Stimulated activated CD8-positive, alpha-beta memory T cell treated with anti-CD3 and anti-CD28 coated beads, Interleukin-7, amount 100 ng/mL, for 1 hour (primary cell): ENCODE measurements at places on chromosomes 3 and 15.

GRCh38 chr3:180571831-180572598, 29.9 kb upstream of the TTC14 start:
- DNase-seq = no peak

- DNase-seq = no peak
These were observed 19.1 kb downstream of the TF start for GRCh38 chr3:133765256-133765655.

GRCh38 chr3:61157414-61157813, 93.8 kb downstream of the FHIT start:
- no peak for DNase-seq

DNA sequence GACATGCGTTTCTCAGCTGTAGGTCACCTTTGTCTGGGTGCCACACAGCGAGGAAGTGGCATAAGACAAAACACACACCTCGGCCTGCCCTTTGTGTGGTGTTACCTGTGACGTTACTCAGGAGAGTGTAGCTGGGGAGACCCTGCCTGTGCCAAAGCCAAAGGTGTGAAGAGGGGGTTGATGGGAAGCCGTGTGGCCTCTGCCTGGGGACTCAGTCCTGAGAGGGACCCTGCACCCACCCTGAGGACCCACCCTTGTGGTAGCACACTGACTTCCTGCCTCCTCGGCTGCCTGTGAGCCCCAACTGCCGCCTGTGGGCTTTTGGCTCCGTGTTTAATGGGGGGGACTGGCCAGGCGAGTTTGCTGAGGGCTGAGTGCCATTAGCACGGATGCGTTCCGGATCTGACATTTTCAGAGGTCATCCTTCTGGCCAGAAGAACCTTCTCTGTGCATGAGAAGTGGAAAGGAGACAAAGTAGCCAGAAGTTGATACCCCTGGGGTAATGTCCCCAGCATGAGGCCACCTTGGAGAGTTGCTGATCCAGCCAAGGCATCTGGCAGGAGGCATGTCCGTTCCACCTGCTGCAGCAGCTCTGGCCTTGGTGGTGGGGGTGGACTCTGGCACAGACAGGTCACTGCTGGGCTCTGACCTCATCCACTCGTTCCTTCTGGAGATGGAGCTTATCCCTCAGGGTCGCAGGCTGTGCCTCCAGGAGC, 51.8 kb upstream of the FURIN start:
- DNase-seq = no peak

DNA sequence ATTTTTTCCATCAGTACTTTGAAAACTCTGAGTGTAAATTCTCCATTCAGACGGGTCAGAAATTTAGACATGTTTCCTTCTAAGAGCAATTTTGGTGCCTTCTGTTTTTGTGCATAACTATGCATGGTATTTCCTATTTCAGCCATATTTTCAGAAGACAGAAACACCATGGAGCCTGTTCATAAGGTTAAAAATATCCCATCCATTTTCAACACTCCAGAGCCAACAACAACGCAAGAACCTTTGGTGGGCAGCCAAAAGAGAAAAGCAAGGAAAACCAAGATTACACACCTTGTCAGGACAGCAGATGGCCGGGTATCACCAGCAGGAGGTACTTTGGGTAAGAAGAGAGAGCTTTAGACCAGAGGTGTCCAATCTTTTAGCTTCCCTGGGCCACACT, 275.6 kb downstream of the BBX start:
- no peak for DNase-seq

DNA sequence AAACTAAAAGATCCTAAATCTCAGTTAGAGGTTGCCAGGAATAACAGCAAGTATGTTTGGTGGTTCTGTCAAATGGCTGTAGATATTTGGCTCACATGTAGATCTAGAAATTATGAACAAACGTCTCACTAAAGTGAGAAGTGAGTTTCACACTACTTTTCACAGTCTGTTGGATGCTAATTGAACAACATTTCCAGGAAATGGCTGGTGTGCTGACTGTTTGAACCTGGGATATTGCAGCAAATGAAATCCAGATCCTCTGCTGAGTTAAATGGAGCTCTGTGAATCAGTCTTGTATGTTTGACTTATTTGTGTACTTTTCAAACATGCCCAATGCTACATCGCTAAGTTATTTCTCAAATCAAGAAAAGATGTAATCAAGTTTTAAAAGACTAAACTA, 21.3 kb upstream of the RSL24D1 start:
- no peak for DNase-seq

GRCh38 chr15:37115538-37115937, 15.2 kb upstream of the MEIS2 start:
- DNase-seq = no peak

DNA sequence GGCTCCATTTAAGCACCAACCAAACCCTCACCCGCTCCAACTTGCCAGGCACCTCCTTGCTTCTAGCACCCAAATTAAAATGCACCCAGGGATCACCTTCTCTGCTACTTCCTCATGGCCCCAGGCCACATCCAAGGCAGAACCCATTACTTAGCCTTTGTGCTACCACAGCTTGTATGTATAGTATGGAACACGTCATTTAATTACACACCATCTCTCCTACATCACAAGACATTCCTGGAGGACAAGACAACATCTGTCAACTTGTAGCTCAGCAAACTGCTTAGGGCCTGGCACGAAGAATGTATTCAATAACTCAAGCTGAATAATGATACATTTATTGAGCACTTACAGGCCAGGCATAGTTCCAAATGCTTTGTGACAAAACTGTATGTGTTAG, 23.3 kb downstream of the ZDHHC3 start:
- no peak for DNase-seq

DNA sequence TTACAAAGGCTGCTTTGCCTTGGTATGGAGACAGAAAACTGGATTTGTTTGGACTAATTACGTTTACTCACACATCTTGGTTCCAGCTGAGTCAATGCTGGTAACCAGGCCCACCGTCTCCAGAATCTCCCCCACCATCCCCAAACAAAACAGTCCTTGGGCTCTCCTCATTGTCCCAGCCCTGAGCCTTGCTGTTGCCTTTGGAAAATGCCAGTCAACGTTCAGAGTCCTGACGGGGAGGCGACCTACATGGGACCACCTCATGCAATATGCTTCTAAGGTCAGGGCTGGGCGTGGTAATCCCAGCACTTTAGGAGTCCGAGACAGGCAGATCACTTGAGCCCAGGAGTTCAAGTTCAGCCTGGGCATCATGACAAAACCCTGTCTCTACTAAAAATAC, 85.2 kb upstream of the IQSEC1 start:
- DNase-seq = no peak

DNA sequence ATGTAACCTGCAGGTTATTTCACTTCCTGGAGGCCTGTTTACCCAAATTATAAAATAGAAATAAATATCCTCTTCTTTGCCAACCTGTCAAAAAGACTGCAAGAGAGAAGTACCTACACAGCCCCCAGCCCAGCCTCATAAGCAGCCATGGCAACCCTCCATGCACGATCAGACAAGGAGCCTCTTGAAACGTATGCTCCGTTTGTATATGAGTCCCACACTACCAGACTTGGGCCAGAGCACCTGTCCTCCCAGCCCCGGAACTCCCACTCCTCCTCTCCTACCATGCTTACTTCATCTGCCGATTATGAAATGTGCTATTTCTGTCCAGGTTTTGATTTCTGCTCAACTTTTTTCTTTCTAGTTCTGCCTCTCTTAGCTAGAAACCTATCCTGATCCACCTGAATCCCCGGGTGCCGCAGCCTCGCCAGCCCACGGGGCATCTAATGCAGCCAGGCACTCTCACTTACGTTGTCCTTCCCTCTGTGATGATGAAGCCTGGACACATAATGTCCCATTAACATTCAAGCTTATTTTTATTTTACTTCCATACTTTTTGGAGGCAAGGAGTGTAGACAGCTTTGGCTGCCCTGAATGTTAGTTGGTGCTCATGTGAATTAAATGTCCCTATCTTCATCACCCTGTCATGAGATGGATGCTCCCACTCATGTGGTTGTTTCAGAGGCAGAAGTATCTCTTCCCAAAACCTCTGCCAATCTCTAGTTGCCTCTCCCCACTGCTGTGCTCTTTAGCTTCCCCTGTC, 73.8 kb downstream of the MB21D2 start:
- DNase-seq = no peak

DNA sequence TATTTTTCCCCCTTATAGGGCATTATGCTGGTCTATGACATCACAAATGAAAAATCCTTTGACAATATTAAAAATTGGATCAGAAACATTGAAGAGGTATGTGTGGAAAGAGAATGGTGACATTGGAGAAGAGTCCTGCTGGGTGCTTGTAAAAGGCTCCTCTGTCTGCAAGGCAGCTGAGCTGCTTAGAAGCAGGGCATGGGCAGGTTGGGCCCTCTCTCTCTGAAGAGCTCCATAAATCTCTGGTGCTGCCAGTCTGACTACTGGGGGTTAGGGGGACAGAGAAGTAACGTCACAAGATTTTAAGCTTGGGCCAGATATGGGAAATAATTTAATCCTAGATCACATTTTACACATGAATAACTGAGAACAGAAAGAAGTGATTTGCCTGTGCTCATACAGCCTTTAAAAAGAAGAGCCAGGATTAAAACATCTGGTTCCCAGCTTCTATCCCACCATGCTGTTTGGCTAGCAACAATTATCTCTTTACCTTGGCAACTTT, 21.9 kb upstream of the APH1B start:
- no peak for DNase-seq

- no peak for DNase-seq
These were observed 1.3 kb downstream of the RAD51 start for GRCh38 chr15:40696228-40696627.

DNA sequence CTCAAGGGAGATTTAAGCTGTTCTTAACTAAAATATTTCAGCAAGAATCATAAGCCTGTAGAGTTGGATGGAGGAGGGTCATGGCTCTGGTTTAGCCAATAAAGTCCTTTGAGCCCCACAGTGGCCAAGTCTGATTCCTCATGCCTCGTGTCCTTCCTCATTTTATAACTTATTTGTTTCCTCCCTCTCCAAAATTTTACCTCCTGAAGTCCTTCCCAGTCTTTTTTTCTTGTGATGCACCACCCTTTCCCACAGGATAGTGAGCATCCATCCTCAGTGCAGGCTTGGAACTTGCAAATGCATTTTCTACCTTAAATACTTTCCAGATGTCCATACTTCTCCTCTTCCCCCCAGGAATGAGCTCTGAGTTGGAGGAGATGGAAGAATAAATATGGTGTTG, 162.7 kb upstream of the AGTR1 start:
- no peak for DNase-seq

DNA sequence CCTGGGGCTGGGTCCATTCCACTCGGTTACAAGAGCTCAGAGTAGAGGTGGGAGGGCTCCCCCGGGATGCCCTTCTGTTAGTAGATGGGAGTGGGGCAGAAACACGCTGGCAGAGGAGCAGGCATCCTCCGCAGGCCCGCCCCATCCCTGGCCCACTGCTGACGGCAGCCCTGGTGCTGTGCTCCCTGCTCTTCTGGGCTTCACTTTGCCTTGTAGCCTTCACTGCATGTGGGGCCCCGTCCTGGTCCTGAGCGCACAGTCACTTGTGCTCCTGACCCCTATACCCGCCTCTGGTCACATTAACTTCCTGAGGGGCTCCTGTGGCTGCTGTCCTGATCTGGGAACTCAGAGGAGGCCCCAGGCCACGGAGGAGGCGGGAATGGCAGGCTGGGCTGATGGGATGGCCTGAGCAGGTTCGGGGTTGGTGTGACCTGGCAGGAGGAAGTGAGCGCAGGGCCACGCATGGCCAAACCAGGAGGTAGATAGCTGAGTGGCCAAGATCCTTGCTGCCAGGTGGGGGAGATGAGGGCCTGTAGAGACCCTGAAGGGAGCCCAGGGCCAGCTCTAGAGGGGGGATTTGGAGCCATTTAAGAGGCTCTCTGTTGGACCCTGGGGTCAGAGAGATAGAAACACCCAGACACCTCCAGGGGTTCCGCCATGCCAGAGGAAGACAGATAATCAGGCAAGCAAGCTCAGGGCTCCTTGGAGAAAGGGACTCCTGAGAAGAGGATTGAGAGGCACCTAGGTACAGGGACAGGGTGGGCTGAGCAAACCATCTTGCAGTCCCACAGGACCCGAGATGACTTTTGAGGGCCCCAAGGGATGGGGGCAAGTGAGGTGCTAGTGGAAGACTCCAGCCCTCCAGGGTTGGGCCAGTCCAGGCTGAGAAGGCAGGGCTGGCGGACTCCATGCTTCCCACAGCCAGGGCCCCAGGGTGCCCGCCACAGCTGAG, 92.2 kb upstream of the PRR23E start:
- DNase-seq = no peak

DNA sequence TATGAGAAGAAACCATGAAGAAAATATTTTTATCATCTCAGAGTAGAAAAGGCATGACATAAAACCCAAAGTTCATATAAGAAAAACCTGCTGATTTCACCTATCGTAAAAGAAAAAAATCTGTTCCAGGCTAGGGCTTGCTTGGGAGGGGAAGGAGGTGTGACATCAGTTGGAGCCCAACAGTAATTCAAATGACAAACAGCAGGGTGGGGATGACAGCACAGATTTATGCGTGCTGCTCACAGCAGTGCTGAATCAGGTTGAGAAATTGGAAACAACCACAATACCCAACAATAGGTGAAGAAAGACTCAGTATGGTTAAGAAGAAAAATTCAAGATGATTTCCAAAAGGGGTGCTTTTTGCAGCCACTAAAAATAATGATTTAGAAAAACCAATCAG, 172.4 kb downstream of the PDE8A start:
- DNase-seq = no peak

GRCh38 chr3:143081844-143082778, 37.5 kb upstream of the CHST2 start:
- DNase-seq = no peak

- DNase-seq = no peak
These were observed 9.0 kb upstream of the COPG1 start for GRCh38 chr3:129240436-129240835.

DNA sequence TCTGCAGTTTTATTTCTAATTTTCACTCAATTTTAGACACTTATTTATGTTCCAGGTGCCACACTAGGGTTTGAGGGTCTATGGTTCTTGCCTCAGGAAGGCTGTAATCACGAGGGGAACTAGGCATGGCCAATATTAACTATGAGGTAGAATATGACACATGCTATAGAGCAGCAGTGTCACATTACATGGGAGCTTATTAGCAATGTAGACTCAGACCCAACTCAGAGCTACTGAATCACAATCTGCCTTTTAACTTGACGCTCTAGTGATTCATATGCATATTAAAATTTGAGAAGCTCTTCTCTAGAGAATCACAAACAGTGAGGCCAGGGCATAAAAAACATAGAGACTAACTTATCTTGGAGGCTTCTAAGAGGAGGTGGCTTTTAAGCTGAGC, 32.8 kb upstream of the MRPL3 start:
- no peak for DNase-seq

- no peak for DNase-seq
These were observed 8.8 kb upstream of the FAM107A start for GRCh38 chr3:58585994-58586393.

DNA sequence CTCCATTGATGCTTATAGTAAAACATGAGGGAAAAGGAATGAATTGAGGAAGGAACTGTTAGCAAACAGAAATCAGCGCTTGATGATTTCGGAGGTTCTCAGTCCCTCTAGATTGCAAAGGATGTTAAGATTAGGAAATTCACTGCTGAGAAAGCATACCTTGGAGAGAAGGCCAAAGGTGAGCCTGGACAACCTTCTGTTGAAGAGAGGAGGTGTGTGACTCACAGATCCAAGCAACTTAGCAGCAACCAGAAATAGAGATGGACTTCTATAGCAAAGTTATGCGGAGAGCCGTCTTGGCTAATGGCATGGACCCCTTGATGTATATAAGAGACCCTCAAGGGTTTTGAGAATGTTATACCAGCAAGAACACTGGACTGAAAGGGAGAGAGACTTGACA, 114.3 kb downstream of the EEFSEC start:
- no peak for DNase-seq
